Inflammatory macrophage (primary cell): ENCODE measurements at places on chromosomes 13 and 19.

DNA sequence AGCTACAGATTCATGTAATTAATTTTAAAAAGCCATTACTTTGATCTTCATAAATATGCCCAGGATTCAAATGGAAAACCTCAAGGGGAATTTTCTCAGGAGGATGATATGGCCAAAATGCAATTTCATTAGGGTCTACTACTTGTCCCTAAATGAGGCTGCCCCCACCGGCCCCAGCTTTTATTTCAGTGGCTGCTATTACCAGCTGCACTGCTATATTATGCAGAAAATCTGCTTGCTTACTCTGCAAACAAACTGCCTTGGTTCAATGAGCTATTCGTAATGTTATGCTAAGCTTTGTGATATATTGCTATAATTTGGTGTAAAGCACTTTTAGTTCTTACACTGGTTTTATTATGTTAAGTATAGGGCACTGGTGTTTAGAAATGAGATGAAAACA, 137.3 kb upstream of the TMTC4 start:
- DNase-seq = no peak

GRCh38 chr19:53183146-53183764, 9.9 kb downstream of the ZNF665 start:
- no peak for DNase-seq

DNA sequence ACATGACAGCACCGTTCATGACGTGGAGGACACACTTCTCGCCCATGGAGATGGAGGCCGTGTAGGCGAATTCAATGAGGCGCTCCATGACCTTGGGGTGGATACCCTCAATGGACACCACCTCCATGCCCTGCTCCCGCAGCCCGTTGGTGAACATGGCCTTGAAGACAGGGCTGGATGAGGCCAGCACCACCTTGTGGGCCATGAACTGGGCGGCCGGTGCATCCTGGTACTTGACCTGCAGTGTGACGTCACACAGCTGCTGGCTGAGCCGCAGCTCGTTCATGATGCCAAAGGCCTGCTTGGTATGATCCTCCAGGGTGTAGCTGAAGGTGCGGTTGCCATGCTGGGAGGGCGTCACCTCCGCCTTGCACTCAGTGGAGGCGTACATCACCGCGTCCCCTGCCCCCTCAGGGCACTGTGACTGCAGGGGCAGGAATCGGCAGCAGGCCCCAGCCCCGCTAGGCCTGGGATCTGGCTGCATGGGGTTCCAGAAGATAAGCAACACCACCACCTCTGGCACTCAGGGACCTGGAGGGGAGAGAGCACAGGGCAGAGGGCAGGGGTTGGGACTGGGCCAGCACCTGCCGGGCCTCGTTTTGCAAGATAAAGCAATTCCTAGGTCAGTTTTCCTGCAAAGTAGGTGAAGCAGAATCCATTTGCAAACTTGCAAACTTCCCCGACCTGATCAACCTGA, 3.5 kb downstream of the KEAP1 start:
- no peak for DNase-seq

- no peak for DNase-seq
Measured at GRCh38 chr19:42465827-42466280, 23.1 kb upstream of the CXCL17 start.
